Stimulated activated CD4-positive, alpha-beta T cell treated with anti-CD3 and anti-CD28 coated beads, TNF-alpha, amount 100 ng/mL, for 1 hour (primary cell): ENCODE measurements at places on chromosomes 11 and 22.

DNA sequence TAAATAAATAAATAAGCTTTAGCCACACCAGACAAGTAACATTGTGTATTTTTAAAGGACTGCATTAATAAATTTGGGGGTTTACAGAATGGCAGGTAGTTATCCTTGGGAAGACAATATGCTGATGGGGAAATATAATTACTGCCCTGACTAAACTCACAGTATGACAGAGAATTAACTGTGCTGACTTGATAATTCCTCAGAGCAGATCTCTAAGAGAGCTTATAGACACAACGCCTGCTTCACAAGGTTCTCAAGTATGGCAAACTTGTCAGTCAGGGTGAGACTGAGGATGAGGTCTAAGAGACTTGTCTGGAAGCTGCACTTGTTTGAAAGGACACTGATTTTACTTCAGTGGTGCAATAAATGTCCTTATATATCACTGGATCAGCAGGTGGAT, 3.3 kb downstream of the OR51B4 start:
- no peak for DNase-seq

DNA sequence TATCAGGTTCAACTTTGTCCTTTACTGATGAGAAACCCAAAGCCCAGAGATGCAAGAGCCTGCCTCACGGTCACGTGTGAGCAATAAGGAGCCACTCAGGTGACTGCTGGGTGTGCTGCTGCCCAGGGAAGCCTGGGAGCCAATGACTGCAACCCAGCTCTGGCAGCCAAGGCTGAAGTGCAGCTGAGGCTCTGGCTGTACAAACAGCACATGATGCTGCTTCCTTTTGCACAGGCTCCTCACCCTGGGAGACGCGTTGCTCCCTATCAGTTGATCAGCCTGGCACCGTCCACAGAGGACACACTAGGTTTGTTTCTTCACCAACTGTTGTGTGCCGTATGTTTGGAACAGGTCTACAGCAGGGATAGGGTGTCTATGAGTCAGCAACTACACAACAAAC, 168.7 kb downstream of the EFCAB6 start:
- no peak for DNase-seq

DNA sequence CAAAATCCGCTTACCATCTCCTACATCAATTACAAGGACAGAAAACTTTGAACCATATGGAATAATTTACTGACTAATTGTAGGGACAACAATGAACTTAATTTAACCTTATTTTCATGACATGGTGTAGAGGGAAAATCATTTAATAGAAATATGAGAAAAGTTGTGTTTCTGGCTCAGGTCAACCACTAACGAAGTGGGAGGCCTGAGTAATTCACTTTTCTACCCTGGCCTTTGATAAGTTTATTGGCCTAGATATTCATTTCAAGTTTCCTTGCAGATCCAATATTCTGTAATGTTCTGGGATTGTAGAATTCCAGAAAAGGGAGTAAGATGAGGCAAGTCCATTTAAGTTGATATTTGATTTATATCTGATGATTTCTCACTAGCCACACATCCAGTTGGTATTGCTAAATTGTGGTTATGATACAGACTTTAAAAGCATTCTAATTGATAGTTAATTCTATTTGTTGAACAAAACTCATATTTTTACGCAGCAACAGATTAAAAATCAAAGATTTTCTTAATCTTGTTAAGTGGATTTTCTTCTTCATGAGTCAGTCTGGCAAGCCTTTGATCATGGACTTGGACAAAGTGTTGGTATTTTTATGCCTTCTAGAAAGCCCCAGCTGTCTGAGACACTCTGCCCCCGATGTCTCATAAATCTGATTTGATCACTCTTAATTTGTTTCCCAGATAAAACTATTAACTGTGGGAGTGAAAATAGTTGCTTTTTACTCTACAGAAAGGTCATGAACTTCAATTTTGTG, 336.5 kb downstream of the TMEM135 start:
- DNase-seq = no peak

GRCh38 chr11:725624-726202, 19.7 kb downstream of the EPS8L2 start:
- no peak for DNase-seq

DNA sequence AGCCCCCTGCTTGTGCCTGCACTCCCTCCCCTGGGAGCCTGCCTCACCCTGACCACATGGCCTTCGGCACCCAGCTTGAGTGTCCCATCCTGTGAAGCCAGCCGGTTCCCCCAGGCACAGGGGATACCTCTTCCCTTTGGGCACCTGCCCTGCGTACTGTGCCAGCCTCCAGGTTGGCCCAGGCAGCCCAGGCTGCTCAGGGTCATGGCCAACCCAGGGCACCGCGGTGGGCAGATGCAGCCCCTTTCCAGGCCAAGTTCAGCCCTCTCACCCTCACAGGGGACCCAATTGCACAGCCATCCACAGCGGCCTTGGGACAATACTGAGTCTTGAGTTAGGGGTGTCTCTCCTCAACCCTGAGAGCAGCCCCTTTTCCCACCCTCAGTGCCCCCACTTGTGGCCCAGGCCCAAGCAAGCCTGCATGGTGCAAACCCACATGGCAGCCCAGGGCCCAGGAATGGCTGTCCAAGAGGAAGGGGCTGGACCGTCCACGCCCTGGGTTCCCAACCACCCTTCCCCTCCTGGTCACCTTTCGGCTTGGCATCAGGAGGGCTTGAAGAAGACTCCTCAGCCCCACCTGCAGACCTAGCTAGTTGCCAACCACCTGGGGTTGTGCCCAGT, 87.7 kb downstream of the CDKN1C start:
- no peak for DNase-seq
